Muscle of arm (tissue), 14 donors: ENCODE measurements at places on chromosomes 2 and 18. TPM values are rescaled to one million over a fixed set of nuclear protein-coding genes. Genes with fewer than 3 reads are reported as not detected.
A peak's percentile ranks its signal among the peaks of the same experiment; 100 is the strongest.

GRCh38 chr18:45617284-45617683, 2.0 kb downstream of the SLC14A2 start:
- peak; percentile 46 for DNase-seq

GRCh38 chr2:46480562-46480961, 1.2 kb downstream of the TMEM247 start:
- DNase-seq, result no peak

GRCh38 chr18:10064267-10064666, 150.5 kb downstream of the VAPA start:
- DNase-seq, result no peak

Gene SCN9A
- 3.6 TPM for polyA plus RNA-seq

DNA sequence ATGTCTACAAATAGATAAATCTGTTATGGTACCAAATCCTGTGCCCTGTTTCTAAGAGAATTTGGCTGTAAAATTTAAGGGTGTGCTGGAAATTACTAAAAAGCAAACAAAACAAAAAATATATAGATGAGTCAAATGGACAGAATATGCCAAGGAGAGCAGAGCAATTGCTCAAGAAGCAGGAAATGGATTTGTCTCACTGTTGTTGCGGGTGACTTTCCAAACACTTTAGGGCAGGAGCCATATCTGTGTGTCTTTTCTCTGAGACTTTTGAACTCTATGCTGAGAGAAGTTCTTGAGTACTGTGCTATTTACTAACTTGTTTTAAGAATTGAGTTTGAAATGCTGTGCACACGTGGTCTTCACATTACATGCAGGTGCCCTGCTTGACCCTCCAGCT, 221.7 kb downstream of the PHLPP1 start:
- no peak for DNase-seq

DNA sequence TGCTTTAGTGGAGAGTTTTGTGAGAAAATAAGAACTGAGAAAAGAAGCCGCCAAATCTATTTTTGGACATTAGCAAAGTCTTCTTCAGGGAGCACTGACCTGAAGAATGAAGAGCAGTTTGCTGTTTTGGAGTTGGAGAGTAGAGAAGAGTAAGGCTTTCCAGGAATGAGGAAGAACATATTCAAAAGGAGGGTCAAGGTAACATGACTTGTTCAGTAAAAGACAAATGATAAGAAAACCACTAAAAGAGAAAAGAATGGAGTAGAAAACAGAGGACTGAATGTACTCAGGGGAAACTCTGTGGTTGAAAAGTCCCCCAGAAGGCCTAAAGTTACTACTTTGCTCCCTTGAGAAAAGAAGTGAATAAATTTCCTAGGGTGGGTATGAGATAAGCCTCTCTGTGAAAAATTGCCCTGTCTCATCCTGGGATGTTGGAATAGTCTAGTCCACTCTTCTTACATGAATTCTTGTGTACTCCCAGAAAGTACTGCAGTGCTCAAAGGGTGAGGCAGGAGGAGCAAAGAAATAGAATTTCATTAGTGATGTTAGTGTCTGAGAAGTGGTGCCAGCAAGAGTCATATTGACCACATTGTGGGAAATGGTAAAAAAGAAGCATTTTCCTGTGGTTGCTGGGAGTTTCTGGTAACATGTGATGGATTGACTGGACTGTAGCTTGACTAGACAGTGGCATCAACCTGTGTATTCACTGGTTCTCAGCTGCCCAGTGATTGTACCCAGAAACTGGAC, 27.8 kb downstream of the MBD5 start:
- DNase-seq, result no peak

DNA sequence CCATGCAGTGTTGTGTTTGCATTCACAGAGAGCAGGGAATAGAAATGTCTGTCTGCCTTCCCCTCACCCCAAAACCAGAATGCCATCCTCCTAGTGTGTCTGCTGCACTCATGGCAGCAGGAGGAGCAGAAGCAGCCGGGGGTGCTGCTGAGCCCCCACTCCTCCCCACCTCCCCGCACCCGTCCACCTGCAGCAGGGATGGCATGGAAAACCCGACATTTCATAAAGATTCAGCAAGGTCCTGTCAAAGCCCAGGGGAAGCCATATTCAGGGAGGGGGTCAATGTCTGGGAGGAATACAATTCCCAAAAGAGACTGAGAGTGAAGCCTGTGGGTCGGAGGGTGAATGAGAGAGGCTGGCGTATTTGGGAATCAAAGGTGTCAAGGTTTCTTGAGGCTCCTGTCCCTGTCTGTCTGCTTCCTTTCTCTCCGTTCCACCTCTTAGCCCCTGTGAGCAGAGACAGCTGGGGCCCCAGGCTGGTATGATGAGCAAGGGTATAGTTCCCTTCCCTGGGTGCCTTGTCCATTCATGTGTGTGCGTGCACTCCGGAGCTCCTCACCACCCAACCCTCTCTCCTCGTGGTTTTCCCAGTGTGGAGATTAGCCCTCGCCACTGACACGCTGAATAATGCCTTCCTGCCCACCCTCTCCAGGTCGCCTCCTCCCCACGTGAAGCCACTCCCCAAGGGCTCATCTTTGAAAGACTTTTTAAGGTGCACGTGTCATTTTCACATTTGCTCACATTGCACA, 133.5 kb upstream of the ZNF236 start:
- no peak for DNase-seq

DNA sequence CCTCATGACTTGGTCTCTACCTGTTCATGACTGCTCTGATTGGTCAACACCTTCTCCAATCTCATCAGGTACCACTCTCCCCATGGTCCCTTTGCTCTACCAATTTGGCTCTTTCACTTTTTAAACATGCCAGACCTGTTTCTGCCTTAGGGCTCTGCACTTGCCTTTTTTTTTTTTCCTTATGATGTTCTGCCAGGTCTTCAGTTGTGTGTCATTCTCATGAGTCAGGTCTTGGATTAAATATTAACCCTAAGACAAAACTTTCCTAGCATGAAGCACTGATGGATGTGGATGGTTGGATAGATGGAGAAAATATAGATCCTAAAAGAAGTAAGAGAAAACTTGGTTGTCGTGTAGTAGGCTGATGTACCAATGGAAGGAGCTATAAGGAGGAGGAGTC, 219.3 kb downstream of the TTC32 start:
- no peak for DNase-seq

Gene SERPINB4
- polyA plus RNA-seq, result not detected

DNA sequence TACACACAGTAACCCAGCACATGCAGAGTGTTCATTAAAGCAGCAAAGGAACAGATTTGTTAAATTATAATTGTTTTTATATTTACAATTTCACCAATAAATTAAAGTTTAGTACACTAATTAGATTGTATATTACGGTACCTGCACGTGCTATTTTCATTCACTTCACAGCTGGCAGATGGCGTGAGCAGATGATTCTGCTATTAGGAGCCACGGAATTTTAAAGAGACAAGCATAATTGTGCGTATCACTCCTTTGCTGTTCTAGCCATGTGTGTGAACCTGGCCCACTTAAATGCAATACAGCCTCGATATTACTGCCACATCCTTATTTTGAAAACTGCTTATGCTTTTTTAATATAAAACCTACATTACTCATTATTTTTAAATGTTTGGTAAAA, 332.8 kb upstream of the SOX11 start:
- DNase-seq, result no peak

DNA sequence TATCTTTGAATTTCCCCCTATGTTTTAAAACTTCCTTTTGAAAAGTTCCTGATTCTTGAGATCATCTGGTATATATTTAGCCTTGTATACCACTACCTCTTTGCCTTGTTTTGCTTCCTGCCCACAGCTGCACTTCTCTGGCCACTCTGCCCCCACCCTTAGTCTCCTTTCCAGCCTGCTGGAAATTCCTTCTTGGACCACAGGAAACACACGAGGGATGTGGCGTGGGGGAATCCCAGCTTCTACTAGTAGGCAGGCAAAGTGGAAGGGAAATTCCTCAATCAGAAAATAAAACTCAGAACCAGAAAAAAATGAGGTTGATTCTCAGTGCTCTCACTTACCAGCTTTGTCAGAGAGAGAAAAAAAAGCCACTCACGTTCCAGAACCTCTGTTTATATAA, 13.4 kb downstream of the IL18RAP start:
- no peak for DNase-seq

DNA sequence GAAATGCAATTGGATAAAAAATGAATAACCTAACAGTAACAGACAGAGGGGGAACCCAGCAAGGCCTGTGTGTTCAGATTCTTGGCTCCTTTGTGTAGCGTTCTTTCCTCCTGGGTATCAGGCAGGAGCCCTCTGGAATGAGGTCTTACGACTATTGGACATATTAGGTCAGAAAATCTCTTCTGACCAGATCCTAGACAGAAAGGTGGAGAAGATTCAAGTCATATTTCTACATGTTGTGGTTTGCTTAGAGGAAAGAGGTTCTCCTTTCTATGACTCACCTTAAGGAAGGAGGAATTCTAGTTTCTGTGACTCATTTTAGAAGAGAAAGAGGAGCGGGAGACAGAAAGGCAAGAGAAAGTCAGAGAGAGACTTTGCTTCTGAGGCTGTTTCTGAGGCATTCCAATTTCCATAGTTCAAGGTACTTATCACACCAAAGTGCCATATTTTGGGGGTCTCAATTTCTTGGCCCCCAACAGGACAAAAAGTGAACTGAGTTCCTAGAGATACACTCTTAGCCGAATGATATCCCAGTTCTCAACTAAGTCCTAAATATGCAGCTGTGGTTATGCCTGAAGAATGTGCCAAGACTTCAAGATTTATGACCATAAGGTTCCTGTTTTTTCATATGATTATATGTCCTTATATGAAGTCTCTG, 618.6 kb downstream of the ZEB2 start:
- no peak for DNase-seq

Gene PROKR1
- 1.8 TPM for polyA plus RNA-seq

Gene LYPD6B
- polyA plus RNA-seq, result 0.21 TPM

GRCh38 chr2:217797165-217797564, 205.6 kb downstream of the TNS1 start:
- no peak for DNase-seq

DNA sequence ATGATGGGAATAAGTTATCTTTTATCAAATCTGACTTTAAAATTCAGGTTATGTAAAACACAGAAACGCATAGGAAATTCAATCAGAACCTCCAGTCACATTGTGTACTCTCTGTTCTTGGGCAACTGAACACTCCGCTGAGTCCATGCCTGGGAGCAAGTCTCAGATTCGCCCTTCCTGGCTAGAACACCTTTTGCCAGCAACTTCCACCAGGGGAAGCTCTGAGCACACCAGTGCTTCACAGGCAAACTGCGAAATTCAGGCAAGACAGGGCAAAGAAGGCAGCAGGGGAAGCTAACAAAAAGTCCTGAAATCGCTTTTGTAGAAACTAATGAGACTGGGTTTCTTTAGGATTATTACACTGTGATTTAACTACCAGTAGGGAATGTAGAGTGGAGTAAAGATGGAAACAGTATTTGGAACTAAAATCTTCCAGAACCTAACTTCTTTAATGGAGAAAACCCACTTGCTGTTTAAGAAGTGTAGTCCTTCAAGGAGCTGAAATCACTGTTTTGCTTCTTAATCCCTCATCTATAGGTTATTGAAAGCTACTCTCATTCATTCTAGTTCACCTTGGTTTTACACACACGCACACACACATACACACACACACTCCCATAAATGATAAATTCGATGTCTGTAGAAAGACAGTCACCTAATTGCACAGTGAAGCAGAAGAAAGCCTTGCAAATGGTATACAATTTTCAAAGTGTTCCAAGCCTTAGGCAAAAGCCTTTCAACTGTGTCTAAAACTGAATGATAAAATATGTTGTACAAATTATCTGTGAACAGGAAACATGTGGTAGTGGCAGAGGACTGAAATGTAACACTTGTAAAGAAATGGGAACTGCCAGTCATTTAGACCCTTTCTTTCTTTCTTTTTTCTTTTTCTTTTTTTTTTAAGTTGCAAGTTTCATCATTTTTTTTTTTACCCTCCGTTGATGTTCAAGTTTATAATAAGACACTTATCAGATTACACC, 214.5 kb downstream of the TMEM182 start:
- DNase-seq, result peak; percentile 4

Gene KCNE4
- 4.4 TPM for polyA plus RNA-seq

- DNase-seq, result no peak
These were observed 25.6 kb upstream of the WIPF1 start for GRCh38 chr2:174623106-174623637.

Gene MC4R
- 0.38 TPM for polyA plus RNA-seq

DNA sequence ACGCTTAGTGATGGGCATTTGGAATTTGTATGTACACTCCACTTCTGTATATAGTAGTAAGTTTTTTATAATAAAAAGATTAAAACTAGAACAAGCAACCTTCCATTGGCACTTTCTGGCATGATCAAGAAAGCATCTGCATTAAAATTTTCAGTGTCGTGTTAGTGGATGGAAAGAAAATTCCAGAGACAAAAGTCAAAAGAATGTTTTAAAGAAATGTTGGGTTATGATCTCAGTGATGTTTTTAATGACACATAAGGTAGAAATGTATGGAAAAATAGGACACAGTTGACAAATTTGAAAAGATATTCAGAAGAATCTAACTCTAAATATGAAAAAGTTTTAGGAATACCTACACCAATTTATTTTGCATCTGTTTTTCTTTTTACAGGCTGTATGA, 126.1 kb upstream of the FAM117B start:
- DNase-seq, result no peak

Gene ORC2
- polyA plus RNA-seq, result 23.1 TPM

Gene ARHGEF4
- 8.5 TPM for polyA plus RNA-seq

DNA sequence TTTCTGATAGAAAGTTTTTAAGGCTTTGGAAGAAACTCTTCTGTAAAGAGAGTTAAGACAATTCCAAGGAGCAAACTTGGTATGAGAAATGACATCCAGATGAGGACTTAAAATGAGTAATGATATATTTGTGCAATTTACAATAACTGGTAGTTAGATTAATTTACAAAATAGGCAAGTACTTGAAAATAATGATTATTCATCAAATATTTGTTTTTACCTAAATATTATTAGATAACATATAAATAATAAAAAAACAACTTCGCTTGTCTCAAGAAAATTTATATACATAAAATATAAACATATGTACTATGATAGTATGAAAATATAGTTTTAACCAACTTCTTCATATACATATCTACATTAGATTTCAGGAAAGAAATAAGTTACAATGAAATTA, 478.5 kb downstream of the TRIB2 start:
- no peak for DNase-seq
